T1000 (cell line): ENCODE measurements at places on chromosomes 16 and 17.

DNA sequence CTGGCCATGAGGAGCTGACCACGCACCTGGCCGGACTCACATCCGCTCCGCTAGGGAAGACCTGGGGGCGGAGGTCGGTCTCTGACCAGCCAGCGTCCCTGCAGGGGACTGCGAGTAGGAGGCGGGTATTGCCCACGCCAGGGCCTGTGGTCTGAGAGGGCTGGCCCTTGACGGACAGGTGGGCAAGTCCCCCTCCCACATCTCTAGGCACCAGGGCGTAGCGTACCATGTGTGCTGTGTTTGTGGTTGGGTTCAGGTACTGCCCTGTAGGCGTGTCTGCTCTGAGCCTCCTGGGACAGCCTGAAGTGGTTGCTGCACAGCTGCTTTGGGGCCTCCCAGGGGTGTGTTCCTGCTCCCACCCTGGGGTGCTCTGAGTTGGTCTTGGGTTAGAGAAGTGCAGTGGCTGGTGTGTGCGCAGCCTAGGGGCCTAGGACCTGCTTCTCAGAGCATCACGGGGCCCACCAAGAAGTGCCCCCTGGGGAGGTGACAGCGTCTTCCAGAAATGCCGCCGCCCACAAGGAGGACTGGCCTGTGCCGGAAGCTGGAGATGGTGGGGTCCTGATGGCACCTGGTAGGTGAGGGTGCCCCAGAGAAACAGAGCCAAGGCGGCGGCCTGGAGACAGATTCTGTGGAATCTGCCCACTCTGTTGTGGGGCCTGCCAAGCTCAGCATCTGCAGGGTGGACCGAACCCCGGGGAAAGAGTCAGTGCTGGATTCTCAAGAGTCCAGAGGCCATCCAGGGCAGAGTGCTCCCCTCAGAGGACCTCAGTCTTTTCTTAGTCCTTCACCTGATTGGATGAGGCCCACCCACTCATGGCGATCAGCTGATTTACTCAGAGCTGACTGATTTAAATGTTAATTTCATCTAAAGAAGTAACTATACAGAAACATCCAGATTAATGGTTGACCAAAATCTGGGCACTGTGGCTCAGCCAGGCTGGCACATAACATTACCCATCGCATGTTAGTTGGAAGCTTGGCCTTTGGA, 48.3 kb downstream of the WDR45B start:
- DNase-seq: no peak

- no peak for DNase-seq
Observed at GRCh38 chr16:82533189-82533588, 93.6 kb upstream of the CDH13 start.

DNA sequence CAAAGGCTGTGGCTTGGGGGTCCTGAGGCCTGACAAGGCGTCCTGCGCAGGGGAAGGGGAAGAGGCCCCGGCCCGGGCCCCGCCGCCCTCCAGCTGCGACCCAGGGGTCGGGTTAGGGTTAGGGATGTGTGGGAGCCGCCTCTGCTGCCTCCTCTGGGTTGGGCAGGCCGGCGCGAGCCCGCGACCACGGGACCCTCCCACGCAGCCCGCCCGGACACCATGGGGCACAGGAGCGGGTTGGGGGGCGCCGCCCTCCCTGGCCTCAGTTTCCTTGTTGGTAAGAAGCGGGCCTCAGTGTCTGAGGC, 386 bp downstream of the CIAO3 start:
- no peak for DNase-seq

DNA sequence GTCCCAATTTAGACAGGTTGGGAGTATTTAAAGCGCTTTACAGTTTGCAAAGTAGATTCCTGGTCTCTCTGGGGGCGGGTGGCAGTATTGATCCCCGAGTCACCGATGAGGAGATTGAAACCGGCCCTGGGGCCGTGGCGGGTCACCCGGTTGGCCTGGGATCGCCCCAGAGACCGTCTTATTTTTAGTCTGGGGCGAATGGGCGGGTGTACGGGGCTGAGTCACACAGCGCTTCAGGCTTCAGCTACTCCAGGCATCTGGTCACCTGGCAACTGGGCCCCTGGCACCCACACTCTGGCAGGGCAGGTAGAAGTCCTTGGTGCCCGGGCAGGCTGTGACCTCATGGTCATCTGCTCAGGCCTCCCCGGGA, 669 bp downstream of the MIEF2 start:
- peak; percentile 21 for DNase-seq
